8988T (cell line): ENCODE measurements at places on chromosomes 4 and X.

DNA sequence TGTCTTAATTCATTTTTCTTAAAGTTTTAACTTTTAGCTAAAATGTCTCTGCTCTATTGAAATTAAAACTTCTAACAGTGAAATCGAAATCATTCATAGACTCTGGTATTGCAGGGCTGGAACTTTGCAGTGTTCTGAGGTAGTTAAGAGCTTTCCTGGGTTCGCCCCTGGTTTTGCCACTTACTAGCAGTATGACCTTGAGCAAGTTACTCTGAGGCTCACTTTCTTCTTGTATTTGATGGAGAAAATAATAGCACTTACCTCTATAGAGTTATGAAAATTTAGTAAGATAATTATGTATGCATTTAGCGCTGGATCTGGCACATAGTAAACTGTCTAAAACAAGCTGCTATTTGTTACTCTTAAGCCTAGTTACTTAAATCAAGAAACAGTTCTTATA is 1.7 kb downstream of the SLAIN2 start:
- no peak for DNase-seq

GRCh38 chrX:50920132-50920531 is 9.6 kb downstream of the BMP15 start:
- no peak for DNase-seq

DNA sequence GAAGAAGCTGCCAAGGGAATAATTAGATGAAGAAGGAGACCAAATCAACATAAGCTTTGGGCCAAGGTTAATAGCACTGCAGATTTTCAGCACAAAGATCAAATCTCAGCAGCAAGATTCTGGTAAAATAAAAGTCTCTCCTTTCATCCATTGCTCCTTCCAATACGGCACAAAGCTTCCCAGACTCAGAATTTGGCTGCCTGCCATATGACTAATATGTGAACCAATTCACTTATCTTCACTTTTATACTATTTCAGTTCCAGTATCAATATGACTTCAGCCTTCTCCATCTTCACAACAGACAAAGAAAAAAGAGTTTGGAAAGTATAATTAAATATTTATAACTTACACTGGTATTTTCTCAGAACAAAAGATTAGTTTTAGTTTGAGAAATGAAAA is 978.3 kb upstream of the GRID2 start:
- no peak for DNase-seq

DNA sequence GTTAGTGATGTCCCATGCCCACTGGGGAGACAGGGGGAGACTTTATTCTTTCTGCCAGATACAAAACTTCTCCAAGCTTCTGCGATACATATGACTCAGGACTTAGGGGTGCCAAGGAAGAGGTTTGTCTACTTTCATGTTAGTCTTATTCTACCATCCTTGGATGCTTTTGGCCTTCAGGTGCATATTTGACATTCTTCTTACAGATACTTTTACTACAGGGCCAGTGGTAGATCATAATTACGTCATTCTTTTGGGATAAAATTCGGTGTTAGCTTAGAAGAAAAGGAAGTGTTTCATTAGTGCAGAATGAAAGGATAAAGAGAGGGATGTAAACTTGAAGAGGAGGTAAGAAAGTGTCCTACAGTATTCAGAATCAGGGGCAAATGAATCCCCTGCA is 245.2 kb downstream of the THOC2 start:
- DNase-seq: no peak

DNA sequence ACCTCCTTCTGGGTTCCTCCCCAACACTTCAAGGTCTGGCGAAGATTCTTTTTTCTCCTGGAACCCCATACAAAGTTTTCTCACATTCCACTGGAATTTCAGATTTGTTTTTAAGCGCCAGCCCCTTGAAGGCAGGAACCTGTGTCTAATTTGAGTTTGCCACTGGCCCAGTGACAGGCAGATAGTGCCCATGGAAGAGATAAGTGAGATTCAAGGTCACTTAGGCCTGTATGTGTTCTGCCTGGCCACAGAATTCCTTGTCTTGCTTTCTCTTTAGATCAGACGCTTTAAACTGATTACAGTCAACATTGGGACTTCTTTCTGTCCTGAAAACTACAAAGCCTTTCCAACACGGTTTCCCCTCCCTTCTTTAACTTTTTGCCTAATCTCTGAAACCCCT is 11.2 kb downstream of the ATOH1 start:
- DNase-seq: no peak

GRCh38 chr4:10706236-10706635 is 21.7 kb upstream of the CLNK start:
- DNase-seq: no peak

- no peak for DNase-seq
Observed at GRCh38 chr4:85995361-85995760, 364.5 kb downstream of the MAPK10 start.

GRCh38 chr4:56289934-56290333 is 97.4 kb downstream of the AASDH start:
- DNase-seq: no peak

GRCh38 chr4:98939892-98940298 is 11.0 kb upstream of the EIF4E start:
- no peak for DNase-seq
